ENCODE measurements at places on chromosomes 2 and 18.

- no peak for DNase-seq
These were observed 42.0 kb upstream of the GPD2 start for GRCh38 chr2:156394033-156394741.

DNA sequence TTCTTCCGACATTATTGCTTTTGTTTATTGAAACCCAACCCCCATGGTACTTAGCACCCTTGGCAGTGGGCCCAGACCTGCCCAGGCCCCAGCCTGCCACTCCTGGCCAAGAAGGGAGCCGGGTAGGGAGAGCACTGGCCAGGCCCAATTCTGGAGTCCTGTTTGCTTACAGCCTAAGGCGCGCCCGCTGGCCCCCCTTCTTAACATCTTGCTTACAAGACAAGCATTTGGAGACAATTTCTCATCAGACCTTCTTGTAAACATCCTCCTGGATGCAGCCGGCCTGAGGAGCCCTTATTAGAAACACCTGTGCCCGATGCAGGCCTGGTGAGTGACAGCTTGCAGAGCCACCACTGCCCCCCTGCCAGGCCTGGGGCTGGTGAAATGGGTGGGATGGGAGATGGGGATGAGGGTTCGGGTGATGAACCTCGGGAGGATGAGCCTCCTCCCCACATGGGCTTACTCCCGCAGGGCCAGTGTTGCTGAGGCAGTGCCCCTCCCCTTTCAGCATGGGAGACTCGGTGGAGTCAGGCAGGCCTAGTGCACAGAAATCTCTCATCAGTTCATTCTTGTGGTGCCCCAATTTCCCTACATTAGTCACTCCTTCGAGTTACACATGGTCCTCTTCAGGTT, 217.5 kb downstream of the CYP26B1 start:
- DNase-seq: no peak

DNA sequence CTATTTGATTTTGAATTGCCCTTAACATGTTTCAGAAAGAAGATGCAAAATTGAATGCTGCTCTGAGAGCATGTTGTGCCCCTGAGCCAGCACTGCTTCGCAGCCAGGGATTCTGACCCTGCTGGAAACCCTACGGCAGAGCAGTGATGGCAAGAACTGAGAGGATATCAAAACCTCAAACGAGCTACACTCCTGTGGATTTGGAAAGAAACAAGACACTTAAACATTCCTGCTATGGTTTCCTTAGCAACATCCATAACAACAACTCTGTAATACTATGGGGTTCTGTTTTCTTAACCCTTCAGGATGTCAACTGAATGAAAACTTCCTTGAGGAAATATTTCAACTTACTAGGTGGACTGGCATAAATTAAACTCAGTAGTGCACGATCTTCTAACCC, 649.1 kb downstream of the NYAP2 start:
- no peak for DNase-seq

DNA sequence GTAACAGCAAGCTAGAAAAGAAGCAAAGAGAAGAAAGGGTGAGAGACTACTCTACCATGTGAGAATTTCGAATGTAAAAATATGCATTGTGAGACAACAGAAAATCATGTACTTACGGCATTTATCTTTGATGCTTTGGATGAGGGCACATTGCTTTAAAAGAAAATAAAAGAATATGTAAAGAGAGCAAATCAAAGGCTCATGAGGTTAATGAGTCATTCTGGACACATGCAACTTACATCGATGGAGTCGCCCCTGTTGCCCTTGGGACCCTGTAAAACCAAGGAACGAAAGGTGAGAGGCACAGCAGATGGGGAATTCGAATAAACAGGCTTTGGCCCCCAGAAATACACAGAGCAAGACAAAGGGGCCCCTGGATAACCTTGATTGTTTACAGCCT, 69.0 kb downstream of the COL6A3 start:
- DNase-seq: no peak

DNA sequence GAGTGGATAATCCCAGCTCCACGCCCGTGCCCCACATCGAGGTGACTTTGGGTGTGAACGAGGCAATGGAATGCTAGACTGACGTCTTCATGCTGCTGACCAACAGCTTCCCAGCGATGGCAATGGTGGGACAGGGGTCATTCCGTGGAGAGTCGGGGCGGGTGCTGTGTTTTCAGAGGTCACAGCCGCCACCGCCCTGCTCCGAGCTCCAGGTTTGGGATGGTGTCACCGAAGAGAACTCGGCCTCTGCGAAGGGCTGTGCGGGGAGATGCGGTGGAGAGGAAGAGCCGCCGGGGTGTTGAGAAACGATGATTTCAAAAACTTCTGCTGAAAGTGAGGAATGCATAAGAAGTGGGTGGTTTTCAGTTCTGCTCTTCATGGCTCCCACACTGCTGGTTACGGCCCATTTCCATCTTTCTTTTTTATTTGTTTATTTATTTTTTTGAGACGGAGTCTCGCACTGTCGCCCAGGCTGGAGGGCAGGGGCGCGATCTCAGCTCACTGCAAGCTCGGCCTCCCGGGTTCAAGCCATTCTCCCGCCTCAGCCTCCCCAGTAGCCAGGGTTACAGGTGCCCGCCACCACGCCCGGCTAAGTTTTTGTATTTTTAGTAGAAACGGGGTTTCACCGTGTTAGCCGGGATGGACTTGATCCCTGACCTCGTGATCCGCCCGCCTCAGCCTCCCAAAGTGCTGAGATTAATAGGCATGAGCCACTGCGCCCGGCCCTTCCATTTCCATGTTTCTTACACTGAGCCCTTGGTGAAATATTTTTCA, 142.6 kb downstream of the RTP5 start:
- DNase-seq: no peak

GRCh38 chr2:139478165-139478914, 698.1 kb upstream of the NXPH2 start:
- no peak for DNase-seq

DNA sequence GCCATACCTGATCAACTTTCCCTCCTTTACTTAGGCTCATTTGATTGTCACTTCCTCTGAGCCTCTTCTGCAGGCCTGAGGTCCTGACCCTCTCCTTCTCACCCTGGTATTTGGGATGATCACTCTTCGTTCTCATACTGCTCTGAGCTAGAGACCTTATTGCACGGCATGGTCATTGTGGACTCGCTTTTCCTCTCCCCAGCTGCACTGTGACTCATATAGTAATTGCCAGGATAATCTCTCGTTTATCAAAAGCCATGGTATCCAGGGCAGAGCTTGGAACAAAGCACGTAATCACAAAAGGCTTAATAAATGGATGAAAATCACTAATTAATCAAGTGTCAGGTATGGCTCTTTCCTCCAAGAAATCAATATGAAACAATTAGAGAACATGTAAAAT, 40.9 kb upstream of the TRIB2 start:
- DNase-seq: no peak

- no peak for DNase-seq
These were observed 108.7 kb downstream of the FEZ2 start for GRCh38 chr2:36489281-36489680.

DNA sequence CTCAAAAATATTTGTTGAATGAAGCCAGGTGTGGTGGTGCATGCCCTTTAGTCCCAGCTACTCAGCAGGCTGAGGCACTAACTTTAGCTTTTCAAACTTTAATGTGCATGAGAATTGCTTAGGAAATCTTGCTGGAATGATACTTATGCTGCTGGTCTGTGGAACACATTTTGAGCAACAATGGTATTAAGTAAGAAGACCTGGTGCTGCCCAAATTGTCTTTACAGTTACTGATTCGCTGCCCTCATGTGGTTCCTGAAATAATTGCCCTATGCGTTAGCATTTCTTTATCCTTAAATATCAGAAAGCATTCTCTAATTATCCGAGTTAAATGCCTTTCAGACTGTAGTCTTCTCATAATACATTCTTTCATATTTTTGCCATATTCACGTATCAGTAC, 76.0 kb upstream of the SESTD1 start:
- no peak for DNase-seq

- no peak for DNase-seq
These were observed 265.9 kb downstream of the NUP35 start for GRCh38 chr2:183390109-183390508.

- no peak for DNase-seq
These were observed 28.9 kb upstream of the LPIN2 start for GRCh38 chr18:3041843-3042242.

DNA sequence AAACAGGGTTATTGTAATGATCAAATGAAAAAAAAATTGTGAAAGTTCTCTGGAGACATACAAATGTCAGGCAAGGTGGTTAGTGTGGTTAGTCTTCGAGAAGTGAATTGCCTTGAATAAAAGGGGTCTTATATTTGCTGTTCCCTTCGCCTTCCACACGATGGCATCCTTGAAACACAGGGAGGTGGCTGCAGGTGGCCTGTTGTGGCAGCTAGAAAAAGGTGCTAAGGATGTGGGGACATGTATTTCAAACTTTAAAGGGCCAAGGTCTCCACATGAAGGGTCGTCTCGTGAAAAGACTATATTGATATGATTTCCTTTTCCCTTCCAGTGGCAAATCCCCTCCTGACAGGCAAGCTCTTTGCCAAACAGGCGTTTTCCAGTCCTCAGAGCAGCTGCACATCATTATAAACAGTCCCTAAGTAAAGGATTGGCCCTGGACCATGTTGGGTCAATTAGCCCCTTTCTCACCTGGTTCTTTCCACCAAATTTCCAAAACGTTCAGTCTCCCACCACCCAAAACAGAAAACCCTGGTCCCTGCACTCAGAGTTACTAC, 68.5 kb downstream of the COPS8 start:
- DNase-seq: peak; percentile 34

GRCh38 chr2:138503087-138503442, 1.5 kb downstream of the SPOPL start:
- DNase-seq: no peak

- no peak for DNase-seq
These were observed 59.7 kb downstream of the POLE4 start for GRCh38 chr2:75018162-75018561.

DNA sequence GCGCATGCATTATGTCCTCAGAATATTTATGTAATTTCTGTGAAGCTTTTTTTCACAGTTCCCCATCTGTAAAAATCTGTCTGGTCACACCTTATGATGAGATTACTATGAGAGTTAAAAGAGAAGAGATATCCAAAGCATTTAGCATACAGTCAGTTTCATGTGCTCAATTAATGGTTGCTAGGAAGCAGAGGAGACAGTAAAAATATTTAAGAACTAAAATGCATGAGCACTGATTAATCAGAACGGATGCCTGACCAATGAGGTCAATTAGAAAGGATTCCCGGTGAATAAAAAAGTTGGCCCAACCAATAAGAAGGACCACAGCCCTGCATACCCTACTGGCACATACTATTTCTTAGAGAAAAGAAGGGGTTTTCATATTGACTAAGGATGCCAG, 12.0 kb upstream of the CRIM1 start:
- DNase-seq: no peak

- no peak for DNase-seq
These were observed 54.9 kb downstream of the CCNT2 start for GRCh38 chr2:134973241-134974138.

- DNase-seq: no peak
These were observed 187.9 kb downstream of the TCF4 start for GRCh38 chr18:55400081-55400480.

DNA sequence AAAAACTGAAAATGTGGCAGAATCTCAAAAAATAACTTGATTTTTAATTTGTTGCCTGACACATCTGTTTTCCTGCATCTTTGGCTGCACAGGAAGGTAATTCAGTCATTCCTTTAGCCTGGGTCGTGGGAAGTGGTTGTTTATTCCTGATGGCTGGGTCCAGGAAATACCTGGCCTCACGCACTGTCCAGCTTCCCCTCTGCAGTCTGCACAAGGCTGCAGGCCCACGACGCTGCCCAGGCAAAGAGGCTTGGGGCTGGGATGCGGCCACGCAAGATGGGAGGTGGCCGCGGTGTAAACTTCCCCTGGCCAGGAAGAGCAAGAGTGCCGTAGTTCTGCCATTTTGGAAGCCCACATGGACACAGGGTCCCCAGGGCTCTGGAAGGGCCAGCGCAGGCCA, 28.2 kb downstream of the TSHZ1 start:
- no peak for DNase-seq

DNA sequence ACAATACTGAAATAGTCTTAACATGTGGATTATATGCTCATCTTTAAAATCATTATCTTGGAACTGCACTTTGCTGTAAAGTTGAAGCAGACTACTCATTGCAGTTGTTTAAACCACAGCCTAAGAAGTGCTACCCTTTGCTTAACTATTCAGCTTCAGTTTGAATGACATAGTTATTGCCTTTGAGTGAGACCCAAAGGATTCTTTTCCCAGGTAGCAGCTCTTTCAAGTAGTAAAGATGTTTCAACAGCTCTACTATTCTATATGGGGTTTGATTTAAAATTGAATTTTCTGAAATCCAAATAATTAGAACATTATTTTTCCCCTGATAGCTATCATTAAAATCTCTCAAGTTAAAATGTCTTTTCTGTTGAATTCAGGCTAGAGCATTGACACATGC, 1.1 kb downstream of the SCG2 start:
- DNase-seq: no peak

DNA sequence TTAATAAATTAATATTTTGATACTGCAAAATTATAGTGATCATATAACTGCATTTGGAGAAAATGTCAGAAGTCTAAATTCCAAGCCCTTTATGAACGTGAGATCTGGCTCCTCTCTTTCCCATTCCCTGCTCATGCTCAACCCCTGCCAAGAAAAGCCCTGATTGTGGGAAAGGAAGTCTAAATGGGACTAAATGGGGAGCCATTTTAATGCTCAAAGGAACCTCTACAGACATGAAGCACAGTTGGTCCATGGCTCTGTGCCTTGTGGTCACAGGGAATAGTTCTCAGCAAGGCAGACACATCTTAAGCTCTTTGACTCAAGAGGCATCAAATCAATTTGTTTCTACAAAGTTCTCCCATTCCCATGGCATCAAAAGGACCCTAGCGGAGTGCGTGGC, 29.3 kb upstream of the INSIG2 start:
- DNase-seq: no peak

DNA sequence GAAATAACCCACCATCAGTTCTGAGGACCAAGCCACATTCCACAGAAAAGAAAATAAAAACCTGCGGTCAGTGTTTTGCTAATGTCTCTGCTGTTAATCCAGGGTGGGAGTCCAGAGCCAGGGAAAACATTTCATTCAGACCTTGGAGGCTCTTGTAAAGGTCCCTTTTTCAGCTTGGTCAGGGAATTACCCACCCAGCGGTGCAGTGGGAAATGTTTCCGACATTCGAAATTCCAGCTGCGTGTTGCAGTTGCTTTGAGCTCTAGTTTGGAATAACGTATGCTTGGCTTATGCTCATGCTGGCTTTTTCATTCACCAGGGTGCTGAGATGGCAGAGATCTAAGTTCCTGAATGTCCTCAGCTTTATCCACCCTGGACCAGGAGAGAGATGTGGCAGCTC, 219.1 kb downstream of the TRIB2 start:
- no peak for DNase-seq

All from GM12892 (cell line).